ENCODE measurements at places on chromosomes 7 and 10.

GRCh38 chr10:110947061-110947595 lies 27.7 kb downstream of the SHOC2 start:
- no peak for DNase-seq

GRCh38 chr7:44152971-44153947 lies 12.1 kb upstream of the MYL7 start:
- DNase-seq: no peak

DNA sequence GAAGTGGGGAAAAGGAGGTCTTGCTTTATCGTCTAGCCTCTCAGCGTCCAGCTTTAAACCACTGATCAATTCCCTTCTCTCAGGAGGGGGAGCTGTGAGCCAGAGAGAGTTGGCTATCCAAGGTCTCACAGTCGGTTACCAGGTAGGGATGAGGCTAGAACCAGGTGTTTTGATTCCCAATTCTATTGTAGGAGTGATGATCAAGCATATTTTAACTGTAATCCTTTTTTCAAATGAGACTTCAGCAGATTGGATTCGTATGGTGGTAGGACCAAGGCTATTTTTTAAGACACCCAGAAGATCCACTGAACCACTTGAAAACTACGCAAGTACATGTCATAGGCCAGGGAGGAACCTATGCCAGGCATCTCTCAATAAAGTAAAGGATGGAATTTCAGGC lies 8.4 kb downstream of the MINDY4 start:
- DNase-seq: no peak

DNA sequence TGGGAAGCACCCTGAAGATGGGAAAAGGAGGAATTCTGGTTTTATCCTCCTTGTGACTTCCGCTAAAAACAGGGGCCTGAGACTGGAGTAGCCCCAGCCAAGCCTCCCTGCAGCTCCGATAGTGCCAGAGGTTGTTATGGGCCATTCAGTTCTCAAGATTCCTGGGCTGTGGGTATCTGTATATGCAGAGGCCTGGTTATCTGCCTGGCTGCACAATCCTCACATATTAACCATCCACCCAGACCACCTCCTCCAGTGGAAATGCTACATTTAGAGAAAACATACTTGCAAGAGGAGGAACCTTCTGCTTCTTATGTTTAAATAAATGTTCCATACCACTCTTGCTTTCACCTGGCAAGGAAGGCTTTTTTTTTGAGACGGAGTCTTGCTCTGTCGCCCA lies 34.6 kb downstream of the ARL3 start:
- no peak for DNase-seq

DNA sequence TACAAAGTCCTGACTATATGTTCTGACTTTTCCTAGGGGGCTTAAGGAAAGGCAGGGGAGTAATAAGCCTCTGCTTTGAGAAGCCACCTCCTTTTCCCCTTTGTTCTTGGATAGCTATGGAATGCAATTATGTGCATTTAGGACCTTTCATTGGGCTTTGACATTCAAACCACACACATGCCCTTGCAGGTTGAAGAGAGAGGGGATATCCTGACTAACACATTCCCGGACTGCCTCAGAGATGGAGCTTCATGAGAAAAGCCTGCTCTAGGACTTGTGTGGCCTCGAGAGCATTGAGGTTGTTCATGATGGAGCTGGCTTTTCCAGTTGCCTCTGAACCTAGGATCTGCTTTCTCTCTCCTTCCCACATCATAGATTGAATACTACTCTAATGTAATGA lies 694.5 kb downstream of the LRMDA start:
- no peak for DNase-seq
